ENCODE measurements at places on chromosomes 1 and 21.

DNA sequence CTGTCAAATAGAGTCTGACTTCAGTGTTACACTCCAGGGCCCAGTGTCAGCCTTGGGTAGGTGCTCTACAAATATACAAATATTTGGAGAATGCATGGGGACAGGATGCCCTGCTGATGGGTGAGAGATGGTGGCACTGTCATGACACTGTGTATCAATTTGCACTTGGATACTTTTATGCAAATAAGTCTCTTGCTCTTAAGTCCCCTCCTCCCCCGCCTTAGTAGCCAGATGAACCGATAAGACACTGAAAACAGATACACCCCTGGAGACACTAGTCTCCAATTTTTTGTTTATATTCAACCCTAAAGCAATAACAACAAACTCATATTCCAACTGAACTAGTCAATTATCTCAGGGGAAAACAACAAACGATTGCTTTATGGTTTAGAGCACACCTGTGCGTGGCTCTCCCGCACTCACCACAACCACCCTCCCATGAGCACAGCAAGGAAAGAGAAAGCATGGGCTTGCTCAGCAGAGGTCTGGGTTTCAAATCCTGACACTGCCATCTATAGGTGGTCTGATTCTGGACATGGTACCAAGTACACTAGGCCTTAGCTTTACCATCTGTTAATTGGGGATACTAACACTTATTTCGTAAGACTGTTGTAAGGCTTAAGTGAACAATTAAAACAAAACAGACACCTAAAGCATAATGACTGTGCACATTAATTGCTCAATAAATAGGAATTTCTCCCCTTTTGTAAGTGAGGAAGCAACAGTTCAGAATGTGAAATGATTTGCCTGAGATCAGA lies 50.3 kb downstream of the HIVEP3 start:
- H3K4me3 ChIP-seq = no peak overlapping the region
- H3K27ac ChIP-seq = no peak overlapping the region
- H3K27me3 ChIP-seq = no peaks in the 10 kb centered on the region
- peaks cover 3% of the 10 kb centered on the region for H3K4me1 ChIP-seq
- H3K36me3 ChIP-seq = no peaks in the 10 kb centered on the region

GRCh38 chr1:61081686-61082310 lies 563 bp upstream of the NFIA start:
- peaks cover 92% of the 10 kb centered on the region for H3K27me3 ChIP-seq
- peak overlapping the region; percentile 64 for H3K4me3 ChIP-seq
- DNase-seq = peak; percentile 74
- no peaks in the 10 kb centered on the region for H3K36me3 ChIP-seq

DNA sequence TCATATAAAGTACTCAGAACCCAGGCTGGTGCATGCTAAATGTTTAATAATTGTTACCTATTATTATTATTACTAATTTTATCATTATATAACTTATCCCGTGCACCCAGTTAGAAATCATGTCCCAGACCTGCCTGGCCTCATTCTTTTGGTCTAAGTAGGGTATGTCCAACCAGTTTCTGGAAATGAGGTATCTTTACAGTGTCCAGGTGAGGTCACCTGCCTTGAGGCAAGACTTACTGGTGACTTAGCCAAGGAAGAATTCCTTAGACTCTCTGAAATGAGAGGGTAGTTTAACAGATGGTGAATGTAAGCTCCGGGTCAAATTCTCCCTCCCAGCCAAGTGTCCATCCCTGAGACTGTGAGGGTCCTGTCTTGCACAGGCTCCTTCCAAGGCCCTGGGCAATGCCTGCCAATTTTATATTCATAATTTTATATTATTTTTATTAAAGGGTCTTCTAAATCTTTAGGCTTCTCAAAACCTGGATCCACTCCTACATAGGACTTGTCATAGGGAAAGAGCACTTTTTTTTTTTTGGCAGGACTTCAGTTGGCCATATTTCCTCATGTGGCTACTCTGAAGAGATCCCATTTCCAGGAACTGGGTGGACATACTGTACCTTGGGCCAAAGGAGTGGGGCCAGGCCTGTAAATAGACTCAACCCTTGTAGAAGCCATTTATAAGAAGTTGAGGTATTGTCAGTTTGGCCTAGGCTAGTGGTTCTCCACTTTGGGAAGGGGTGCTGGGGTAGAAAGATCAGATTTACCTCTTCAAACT lies 96.7 kb upstream of the KCNA3 start:
- peaks cover 24% of the 10 kb centered on the region for H3K27me3 ChIP-seq
- H3K36me3 ChIP-seq = no peaks in the 10 kb centered on the region
- H3K27ac ChIP-seq = no peak overlapping the region
- H3K4me1 ChIP-seq = no peaks in the 10 kb centered on the region
- no peak for DNase-seq

- DNase-seq = no peak
- H3K4me3 ChIP-seq = no peak overlapping the region
- H3K27ac ChIP-seq = no peak overlapping the region
- no peaks in the 10 kb centered on the region for H3K27me3 ChIP-seq
Observed at GRCh38 chr1:147786536-147786935, 26.1 kb upstream of the GJA5 start.

DNA sequence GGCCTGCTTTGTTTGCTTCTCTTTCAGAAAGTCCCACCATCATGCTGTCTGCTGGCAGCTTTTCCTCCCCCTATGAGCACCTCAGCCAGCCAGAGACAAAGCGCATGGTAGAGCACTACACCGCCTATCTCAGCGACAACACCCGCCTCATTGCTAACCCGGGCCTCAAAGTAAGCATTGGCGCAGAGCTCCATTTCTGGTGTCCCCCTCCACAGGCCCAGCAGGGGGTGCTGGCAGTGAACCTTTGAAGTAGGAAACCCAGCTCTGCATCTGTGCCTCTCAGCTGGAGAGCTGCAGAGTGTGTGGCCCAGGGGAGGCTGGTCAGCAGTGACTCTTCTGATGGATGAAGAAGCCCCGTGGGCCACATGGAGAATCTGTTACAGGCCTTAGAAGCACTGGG lies 81.2 kb upstream of the RAVER2 start:
- H3K36me3 ChIP-seq = peaks cover 6% of the 10 kb centered on the region
- H3K27me3 ChIP-seq = no peaks in the 10 kb centered on the region
- H3K4me3 ChIP-seq = no peak overlapping the region
- H3K4me1 ChIP-seq = peaks cover 13% of the 10 kb centered on the region
- no peak overlapping the region for H3K27ac ChIP-seq
- peak; percentile 37 for DNase-seq

GRCh38 chr1:7388141-7388487 lies 383.0 kb upstream of the VAMP3 start:
- H3K36me3 ChIP-seq = no peaks in the 10 kb centered on the region
- no peaks in the 10 kb centered on the region for H3K27me3 ChIP-seq
- H3K4me1 ChIP-seq = peaks cover 23% of the 10 kb centered on the region
- no peak overlapping the region for H3K4me3 ChIP-seq
- DNase-seq = no peak
- H3K27ac ChIP-seq = no peak overlapping the region

GRCh38 chr1:20727746-20728316 lies 4.7 kb downstream of the SH2D5 start:
- H3K4me3 ChIP-seq = no peak overlapping the region
- H3K4me1 ChIP-seq = peaks cover 26% of the 10 kb centered on the region
- no peaks in the 10 kb centered on the region for H3K36me3 ChIP-seq
- peak; percentile 58 for DNase-seq
- H3K27me3 ChIP-seq = peaks cover 39% of the 10 kb centered on the region
- no peak overlapping the region for H3K27ac ChIP-seq

DNA sequence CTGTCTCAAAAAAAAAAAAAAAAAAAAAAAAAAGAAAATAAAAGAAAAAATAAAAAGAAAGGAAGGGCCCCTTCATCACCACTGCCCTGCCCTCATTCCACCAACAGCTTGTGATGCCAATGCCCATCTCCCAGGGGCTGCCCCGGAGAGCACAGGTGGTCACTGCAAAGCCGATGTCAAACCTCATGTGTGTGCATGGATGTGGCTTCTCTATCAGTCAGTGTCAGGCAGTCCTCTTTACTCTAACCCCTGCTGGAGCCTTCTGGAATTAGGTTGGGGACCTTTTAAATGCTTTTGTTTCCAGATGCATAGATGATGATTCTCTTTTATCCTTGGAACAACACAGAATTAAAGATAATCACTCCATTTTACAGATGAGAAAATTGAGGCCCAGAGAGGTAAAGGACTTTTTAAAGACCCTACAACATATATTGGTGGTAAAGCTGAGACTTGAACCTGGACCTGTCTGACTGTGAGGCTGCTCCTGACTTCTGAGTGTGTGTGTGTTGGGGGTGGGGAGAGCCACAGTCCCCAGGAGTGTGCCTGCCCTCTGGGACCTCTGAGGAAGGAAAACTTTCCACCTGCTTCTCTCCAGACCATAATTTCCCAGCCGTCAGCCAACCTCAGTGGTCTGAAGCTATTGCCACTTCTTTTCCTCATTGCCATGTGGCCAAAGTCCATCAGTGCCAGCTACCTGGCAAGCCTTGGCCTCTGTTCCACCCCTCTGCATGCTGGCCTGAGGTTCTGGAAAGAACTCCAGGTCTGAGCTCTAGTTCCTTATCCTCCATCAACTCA lies 3.0 kb upstream of the TMEM54 start:
- H3K36me3 ChIP-seq = no peaks in the 10 kb centered on the region
- peaks cover 47% of the 10 kb centered on the region for H3K27me3 ChIP-seq
- H3K4me3 ChIP-seq = no peak overlapping the region
- peaks cover 9% of the 10 kb centered on the region for H3K4me1 ChIP-seq

DNA sequence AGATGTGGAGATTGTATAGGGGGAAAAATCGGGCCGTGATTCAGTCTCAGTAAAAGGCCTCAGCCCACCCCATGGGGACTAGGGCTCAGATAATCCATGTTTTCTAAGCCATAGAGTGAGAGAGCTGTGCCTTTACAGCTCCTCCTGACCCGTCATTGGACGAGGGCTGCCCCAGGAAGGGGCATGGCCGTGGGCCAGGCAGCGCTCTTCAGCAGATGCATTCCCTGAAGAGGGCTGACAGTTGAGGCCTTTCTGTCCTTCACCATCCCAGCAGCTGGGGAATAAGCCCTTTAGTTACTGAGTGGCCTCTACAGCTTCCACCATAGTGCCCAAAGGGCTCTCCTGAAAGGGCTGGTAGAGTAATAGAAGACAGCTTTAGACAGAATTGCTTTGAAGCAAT lies 57.2 kb downstream of the ST3GAL3 start:
- no peak overlapping the region for H3K27ac ChIP-seq
- H3K4me1 ChIP-seq = peaks cover 38% of the 10 kb centered on the region
- DNase-seq = peak; percentile 60
- H3K27me3 ChIP-seq = no peaks in the 10 kb centered on the region
- H3K4me3 ChIP-seq = no peak overlapping the region
- no peaks in the 10 kb centered on the region for H3K36me3 ChIP-seq

Data from neural progenitor cell (in vitro differentiated cells).